Occipital lobe (tissue), 3 donors: ENCODE measurements at places on chromosomes 1 and 21. TPM values are rescaled to one million over a fixed set of nuclear protein-coding genes. Genes with fewer than 3 reads are reported as not detected.

IQCC gene
- 2.3 TPM for total RNA-seq

DDAH1 gene
- 37.3 TPM for total RNA-seq

TRIM17 gene
- 0.78 TPM for total RNA-seq

KMO gene
- total RNA-seq: 0.47 TPM

IFNLR1 gene
- 0.16 TPM for total RNA-seq

CACNA1S gene
- total RNA-seq: under 0.01 TPM

RAP1A gene
- 31.0 TPM for total RNA-seq

TFF2 gene
- not detected for total RNA-seq

PRELP gene
- total RNA-seq: 0.16 TPM

TCEA3 gene
- total RNA-seq: 4.8 TPM
